ENCODE measurements at places on chromosomes 6 and 20.
A peak's percentile ranks its signal among the peaks of the same experiment; 100 is the strongest.

GRCh38 chr20:9515741-9516233 lies 1.4 kb downstream of the LAMP5 start:
- no peak for DNase-seq

DNA sequence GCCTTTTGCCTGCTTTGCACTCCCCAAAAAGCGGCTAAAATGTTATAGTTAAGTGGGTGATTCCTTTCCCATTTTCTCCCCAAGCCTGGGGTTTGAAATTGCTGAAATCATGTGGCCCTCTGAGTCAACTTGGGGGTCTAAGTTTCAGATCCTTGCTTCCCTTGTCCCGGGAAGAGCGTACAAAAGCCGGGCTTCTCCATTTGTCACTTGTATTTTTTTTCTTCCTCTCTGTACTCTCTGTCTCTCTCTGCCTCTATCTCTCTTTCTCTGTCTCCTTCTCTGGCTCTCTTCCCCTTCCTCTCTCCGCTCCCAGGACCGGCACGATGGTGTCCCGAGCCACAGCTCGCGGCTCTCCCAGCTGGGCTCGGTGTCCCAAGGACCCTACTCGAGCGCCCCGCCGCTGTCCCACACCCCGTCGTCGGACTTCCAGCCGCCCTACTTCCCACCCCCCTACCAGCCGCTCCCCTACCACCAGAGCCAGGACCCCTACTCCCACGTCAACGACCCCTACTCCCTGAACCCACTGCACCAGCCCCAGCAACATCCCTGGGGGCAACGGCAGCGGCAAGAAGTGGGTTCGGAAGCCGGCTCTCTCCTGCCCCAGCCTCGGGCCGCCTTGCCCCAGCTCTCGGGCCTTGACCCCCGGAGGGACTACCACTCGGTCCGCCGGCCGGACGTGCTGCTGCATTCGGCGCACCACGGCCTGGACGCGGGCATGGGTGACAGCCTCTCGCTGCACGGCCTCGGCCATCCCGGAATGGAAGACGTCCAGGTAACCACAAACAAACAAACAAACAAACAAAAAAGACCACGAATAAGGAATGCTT lies 4.6 kb downstream of the TFAP2B start:
- no peak for DNase-seq

DNA sequence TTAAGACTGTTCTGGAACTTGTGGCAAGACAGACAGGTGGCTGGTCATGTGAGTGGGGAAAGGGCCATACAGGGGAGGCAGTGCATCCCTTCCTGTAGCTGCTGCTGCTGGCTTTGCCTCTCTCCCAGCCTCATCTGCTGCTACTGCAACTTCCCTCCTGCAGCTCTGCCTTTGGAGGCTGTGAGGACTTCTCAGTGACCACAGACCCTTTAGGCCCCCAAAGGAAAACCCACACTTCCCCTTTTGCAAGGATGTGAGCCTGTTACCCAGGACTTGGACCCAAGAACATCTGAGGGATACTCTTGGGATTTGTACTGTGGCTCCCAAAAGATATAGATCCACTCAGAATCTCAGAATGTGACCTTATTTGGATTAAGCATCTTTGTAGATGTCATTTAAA lies 91.0 kb downstream of the TMEM170B start:
- no peak for DNase-seq

DNA sequence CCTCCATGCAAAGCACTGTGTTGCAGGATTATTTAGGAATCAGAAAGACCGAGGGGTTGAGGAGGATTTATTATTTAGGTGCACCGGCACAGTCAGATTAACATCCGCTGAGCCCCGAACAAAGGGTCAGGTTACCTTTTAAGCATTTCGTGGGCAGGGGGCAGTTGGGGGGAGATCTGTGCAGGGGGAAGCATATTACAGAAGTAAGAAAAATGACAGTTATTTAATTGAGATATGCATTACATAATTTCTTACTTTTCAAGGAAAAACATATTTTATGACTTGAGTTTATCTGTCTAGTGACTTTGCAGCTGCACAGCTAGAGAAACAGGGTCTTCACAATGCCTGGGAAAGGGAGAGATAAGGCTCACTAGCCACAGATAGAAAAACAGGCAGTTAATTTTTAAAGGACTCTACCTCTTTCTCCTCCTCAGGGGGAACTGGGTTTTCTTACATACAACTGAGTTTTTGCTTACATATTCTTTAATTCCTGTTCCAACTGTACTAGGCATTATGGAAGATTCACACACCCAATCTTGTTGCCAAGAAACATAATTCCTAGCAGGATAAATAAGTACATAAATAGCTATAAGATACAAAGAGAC lies 1.7 kb upstream of the HINT3 start:
- DNase-seq: no peak

DNA sequence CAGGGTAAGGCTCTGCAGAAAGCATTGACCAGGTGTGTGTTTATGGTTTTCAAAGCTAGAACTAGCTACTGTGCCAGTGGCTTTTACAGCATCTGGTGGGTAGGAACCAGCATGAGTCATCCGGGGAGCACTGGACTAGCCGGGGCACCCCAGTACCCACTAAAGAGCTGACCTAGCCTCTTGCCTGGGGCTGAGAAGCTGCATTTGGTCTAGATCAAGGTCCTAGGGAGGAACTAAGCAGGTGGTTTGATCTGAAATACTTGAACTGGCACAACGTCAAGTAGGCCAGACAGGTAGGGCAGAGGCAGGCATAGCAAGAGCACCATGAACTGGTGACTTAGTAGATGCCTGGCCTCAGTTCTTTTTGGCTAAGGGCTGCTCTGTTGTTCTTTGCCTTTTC lies 109.8 kb upstream of the PTPRK start:
- peak; percentile 12 for DNase-seq

- no peak for DNase-seq
These were observed 18.8 kb downstream of the DNMT3B start for GRCh38 chr20:32780749-32781655.

- DNase-seq: no peak
These were observed 184.9 kb upstream of the CST7 start for GRCh38 chr20:24764027-24764793.

DNA sequence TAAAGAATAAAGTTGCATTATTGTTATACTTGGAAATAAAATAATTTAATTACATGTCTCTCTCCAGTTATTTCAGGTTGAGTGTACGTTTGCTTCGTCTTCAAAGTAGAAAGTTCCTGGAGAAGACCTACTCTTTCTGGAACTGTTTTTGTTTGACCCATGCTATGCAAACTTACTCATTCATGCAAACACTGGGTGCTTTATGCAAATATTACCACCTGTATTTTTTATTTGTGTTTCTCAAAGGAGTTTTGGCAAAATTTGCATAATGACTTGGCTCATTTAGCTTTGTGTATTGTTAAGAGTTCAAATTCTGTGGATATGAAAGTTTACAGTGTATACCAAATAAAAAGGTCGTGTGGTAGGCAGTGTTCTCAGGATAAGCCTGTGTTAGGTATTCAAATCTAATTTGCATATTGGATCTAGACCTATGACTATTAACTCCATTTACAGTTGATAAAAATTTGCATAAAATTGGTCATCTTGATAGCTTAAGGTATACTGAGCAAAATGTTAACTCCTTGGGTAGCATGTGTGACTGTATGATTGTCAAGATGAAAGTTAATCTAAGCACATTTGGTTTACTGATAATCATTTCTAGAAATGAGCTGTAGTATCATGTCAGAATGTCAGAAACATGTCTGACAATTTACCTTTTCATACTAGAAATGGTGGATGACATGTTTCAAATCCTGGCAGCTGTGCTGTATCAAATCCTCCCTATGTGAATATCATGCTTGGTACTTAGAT lies 65.2 kb downstream of the CDKAL1 start:
- DNase-seq: no peak

- no peak for DNase-seq
These were observed 1.7 kb upstream of the TGM2 start for GRCh38 chr20:38166703-38167233.

DNA sequence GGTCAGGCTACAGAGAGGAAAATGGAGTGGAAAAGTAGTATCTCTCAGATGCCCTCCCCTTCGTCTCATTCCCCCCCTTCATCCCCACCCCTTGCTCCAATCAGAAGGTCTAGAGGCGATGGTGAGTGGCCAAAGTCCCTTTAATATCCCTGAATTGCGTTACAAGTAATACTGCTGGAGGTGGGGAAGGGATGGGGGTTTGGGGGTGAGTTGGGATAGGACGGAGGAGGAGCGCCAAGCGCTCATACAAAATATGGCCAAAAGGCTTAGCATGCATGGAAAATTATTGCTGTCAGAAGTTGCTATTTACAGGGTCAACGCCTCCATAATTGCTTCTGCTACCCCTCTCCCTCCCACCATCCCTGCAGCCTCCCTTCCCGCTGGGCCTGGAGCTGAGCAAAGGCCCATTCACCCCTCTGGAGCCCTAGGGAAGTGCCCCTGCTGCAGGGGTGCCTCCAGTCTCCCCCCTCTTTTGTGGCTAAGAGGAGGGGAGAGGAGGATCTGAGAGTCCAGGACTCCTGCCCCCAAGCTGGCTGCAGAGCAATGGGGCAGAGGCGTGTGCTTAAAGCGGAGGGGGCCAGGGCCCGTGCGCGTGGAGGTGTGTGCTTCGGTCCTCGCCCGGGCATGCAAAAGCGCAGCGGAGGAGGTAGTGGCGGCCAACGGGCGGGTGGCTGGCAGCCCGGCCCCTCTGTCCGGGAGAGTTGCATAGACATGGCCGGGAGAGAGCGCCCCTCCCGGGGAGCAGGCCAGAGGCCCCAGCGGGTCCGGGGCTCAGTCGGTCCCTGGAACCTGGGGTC lies 8.7 kb upstream of the SRXN1 start:
- no peak for DNase-seq

DNA sequence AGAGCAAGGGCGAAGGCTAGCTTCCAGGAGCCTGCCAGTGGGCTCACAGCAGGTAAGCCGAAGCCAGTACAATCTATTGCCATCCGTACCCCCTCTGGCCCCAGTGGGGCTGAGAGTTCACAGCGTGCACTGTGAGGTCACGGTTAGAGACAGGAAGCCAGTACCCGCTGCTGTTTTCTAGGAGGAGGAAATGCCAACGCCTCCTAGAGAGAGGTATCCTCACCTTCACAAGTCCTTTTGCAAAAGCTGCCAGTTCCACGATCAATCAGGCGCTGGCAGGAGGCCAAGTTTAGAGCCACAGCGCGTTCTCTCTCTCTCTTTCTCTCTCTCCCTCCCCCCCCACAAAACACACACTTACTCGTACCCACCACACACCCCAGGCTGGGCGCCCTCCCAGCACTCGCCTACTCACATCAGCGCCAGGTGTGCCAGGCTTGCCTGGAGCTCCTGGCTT lies 22.5 kb downstream of the COL9A1 start:
- DNase-seq: no peak

GRCh38 chr20:47727170-47727880 lies 58.0 kb downstream of the SULF2 start:
- no peak for DNase-seq

DNA sequence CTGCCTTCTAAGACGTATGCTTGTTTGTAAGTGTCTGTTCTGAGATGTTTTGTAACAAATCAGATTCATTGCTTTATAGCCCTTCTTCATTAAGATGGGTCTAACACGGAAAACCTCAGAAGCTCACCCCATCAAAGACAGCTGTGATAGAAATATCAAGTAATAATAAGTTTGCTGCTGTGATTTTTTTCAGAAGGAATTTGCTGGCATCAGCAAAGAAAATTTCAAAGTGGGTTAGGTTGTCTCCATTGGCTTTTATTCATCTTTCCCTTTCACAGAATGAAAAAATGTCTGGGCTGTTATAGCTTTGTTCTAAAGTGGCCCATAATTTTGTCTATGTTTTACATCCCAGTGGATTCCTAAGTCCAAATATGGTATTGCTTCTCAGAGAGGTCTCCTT lies 81.4 kb downstream of the SLX4IP start:
- DNase-seq: no peak

GRCh38 chr20:1320902-1321653 lies 7.9 kb downstream of the SDCBP2 start:
- no peak for DNase-seq

DNA sequence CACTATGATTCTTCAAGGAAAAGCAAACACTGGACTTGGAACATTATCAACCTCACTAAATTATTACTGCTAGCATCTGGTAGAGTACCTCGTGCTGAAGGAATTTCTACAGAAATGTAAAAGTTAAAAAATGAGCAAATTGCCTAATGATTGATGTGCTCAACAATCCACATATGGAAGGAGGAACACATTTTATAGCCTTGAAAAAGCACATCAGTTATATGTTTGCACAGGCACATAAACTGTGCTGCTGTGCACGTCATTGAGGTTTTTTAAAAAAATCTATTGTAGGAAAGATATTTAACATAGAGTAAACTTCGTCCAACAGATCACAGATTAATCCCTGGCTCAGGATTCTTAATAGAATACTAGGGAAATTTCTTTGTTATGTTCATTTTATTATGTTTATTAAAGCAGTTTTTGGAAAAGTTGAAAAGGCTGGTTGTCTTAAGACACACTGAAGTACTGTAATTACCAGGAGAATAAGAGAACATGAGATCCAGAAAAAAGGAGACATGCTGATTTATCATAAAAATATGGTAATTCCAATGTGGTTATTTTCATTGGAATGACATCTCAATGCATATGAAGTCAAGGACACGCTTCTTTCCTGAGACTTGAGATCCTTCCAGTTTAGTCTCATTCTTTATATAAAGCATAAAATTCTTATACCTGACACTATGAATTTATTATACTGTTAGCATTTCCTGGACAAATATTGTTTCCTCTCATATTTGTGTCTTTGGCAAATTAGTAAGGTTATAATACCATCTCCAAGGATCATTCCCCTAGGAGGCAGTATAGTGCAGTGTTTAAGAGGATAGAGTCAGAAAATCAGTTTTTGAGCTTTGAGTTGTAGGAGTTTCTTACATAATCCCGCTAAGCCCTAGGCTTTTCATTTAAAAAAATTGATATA lies 511.1 kb downstream of the TENT5A start:
- peak; percentile 35 for DNase-seq

DNA sequence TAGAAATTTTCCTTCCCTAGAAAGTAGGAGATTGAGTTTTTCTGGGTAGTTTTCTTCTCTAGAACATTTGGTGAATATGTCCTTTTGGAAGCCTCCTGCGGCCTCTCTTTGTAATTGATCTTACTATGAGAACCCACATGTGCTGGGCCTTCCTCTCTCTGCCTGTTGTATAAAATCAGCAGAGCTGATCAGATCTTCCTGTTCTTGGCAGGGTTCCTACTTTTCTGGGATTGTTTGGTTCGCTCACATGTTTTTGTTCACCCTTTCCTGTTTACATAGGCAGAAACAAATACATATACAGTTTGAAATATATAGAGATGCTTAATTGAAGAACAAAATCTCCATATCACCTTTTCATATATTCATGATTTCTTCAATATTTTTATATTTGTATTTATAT lies 57.8 kb downstream of the IL22RA2 start:
- DNase-seq: no peak

GRCh38 chr6:152458648-152459644 lies 178.2 kb downstream of the SYNE1 start:
- peak; percentile 26 for DNase-seq
